ENCODE measurements at places on chromosomes 13 and 19. TPM values are rescaled to one million over a fixed set of nuclear protein-coding genes. Genes with fewer than 3 reads are reported as not detected.

DNA sequence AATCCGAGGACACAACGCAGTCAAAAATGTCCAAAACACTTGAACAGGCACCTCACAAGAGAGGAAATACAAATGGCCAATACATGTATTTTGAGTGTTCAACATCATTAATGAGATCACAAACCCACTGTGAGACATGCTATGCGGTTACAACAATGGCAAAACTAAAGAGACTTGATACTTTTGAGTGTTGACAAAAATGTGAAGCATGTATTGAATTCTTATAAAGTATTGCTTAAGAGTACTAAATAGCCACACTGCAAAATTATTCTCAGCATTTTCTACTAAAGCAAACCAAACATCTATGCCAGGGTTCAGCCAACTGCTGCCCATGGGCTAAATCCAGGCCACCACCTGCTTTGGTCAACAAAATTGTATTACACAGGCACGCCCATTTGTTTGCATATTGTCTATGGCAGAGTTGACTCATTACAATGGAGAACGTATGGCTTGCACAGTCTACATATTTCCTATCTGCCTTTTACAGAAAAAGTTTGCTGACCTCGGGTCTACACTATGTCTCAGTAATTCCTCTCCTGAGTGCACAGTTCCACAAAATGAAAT lies 135.3 kb downstream of the B3GLCT start:
- no peak overlapping the region for H3K4me3 ChIP-seq
- DNase-seq: no peak
- H3K36me3 ChIP-seq: no peaks in the 10 kb centered on the region
- H3K4me1 ChIP-seq: no peaks in the 10 kb centered on the region

DNA sequence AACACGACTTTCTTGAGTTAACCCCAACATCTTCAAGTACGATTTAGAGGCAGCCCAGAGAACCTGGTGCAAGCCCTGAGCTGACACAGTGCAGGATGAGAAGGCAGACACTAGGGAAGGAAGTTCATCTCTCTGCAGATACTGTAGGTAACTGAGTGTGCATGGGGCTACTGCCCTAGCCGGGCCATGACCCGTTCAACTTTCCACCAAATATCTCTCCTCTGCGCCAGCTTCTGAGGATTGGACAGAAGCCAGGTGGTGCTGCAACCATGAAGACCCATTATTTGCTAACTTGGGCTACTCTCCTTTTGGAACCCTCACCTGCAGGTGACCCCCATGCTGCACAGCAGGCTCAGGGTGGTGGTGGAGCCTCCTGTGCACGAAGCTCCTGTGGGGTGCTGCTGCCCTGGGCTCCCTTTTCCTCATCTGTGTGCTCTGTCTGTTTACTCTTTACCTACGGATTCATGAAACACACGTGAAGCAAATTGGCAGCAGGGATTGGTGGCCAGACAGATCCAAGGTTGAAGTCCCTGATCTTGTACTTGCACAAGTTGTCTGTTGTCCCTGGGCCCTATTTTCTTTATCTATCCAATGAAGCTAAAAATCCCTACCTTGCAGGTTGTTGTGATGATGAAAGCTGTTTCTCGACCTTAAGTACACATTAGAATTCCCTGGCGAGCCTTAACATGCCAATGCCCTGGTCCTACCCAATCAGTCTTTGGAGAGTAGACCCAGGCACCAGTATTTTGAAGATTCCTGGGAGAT lies 227.8 kb downstream of the LACC1 start:
- DNase-seq: no peak
- no peak overlapping the region for H3K4me3 ChIP-seq
- no peaks in the 10 kb centered on the region for H3K27me3 ChIP-seq
- H3K4me1 ChIP-seq: peaks cover 12% of the 10 kb centered on the region

KLF2 gene
- 5.1 TPM for total RNA-seq

- DNase-seq: peak; percentile 62
- H3K4me3 ChIP-seq: peak overlapping the region; percentile 95
- no peaks in the 10 kb centered on the region for H3K27me3 ChIP-seq
- H3K27ac ChIP-seq: peak overlapping the region; percentile 91
- H3K4me1 ChIP-seq: peaks cover 24% of the 10 kb centered on the region
- no peaks in the 10 kb centered on the region for H3K36me3 ChIP-seq
Observed at GRCh38 chr19:19405971-19406877, 749 bp downstream of the GATAD2A start.

DNA sequence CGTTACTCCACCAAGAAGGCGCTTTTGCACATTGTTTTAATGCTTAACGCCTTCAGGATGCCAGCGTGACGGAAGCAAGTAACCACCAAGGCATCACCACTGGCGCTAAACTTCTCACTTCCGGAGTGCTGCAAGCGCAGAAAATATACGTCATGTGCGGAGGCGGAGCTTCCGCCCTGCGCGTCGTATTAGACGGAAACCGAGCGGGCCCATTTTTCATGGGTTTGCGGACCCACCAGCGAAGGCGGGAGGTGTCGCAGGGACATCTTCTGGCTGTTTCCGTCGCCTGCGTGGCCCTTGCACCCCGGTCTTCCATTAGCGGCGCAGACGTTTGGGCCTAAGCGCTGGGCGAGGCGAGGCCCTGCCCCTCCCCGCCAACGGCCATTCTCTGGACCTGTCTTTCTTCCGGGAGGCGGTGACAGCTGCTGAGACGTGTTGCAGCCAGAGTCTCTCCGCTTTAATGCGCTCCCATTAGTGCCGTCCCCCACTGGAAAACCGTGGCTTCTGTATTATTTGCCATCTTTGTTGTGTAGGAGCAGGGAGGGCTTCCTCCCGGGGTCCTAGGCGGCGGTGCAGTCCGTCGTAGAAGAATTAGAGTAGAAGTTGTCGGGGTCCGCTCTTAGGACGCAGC lies at the start of gene ERCC5:
Gene ERCC5, plus strand, starts transcription at position 403 of the 631 bp plus-strand sequence. CDS start 235 bp downstream, outside the sequence.
- peaks cover 11% of the 10 kb centered on the region for H3K4me1 ChIP-seq
- H3K36me3 ChIP-seq: peaks cover 3% of the 10 kb centered on the region
- H3K27me3 ChIP-seq: no peaks in the 10 kb centered on the region
- peak within 1 kb of the TSS; percentile 99 for H3K27ac ChIP-seq
- peak; percentile 95 for DNase-seq

CCL25 gene
- 287 TPM for total RNA-seq

- no peak for DNase-seq
- no peak overlapping the region for H3K4me3 ChIP-seq
- no peaks in the 10 kb centered on the region for H3K4me1 ChIP-seq
- H3K27ac ChIP-seq: no peak overlapping the region
- H3K36me3 ChIP-seq: no peaks in the 10 kb centered on the region
Observed at GRCh38 chr19:42475366-42475765, 32.6 kb upstream of the CXCL17 start.

DNA sequence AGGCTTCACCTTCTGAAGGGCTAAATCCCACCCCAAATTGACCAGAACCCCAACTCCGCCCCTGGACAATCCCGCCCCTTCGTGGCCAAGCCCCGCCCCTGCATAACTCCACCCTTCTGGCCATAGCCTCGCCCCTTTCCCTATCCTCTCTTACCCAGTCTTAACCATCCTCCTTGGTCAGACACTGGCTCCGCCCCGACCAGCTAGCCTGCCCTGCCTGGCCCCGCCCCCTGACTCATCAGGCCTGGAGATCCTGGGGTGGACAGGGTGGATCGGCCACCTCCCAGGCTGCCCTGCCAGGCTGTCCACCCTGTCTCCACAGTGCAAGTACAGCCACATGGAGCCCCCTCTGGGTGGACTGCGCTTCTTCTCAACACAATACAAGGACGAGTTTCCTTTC lies 8.0 kb upstream of the ZNF358 start:
- H3K27ac ChIP-seq: no peak overlapping the region
- no peak overlapping the region for H3K4me3 ChIP-seq
- no peaks in the 10 kb centered on the region for H3K27me3 ChIP-seq
- no peak for DNase-seq
- no peaks in the 10 kb centered on the region for H3K36me3 ChIP-seq

OXGR1 gene
- total RNA-seq: 0.47 TPM
